ENCODE measurements at places on chromosomes 7 and 10. TPM values are rescaled to one million over a fixed set of nuclear protein-coding genes. Genes with fewer than 3 reads are reported as not detected.
A peak's percentile ranks its signal among the peaks of the same experiment; 100 is the strongest.

DNA sequence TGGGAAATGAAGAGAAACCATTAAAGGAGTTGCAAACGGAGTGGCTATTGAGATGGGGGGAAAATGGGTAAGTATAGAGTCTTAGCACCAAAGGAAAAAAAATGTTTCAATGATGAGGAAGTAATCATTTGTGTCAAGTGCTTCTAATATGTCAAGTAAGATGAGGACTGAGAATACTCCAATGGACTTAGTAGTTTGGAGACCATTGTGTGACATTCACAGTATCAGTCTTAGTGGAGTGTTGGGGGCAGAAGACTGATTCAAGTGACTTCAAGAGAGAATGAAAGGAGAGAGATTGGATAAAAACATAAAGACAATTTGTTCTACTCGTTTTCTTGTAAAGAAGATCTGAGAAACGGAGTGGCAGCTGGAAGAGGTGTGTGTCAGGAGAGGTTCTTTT lies 88.6 kb upstream of the ARID5B start:
- no peak for DNase-seq

DNA sequence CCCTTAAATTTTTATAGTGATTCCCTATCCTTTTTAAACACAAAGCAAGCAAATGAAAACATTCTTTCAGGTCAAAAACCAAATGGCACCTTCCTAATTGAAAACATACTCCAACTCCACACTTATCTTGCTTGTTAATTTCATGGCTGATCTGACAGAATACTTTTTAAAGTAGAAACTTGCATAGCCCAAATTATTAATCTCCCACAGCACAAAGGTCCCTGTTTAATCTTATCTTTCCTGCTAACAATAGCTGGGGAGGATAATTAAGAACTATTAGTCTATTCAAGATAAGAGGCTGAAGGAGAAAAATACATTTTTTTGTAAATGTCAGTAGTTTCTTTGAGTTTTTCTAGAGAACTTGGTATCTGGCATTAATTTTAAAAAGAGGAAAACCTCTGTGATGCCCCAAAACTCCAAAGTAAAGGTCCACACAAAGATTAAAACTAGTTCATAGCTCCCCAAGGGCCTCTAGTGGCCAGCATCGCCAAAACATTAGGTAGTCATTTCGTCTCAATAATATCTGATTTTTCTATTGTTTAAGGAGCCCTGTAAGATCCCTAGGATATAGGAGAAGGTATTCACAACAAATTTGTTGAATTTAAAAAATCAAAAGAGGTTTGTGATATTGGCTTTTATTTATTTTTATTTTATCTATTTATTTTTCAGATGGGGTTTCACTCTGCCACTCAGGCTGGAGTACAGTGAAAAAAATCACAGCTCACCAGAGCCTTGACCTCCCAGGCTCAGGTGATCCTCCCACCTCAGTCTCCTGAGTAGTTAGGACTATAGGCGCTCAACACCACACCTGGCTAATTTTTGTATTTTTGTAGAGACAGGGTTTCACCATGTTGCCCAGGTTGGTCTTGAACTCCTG lies 14.7 kb downstream of the CDNF start:
- peak; percentile 69 for DNase-seq

- DNase-seq = no peak
Measured at GRCh38 chr10:110548002-110548401, 19.5 kb upstream of the SMC3 start.

DNA sequence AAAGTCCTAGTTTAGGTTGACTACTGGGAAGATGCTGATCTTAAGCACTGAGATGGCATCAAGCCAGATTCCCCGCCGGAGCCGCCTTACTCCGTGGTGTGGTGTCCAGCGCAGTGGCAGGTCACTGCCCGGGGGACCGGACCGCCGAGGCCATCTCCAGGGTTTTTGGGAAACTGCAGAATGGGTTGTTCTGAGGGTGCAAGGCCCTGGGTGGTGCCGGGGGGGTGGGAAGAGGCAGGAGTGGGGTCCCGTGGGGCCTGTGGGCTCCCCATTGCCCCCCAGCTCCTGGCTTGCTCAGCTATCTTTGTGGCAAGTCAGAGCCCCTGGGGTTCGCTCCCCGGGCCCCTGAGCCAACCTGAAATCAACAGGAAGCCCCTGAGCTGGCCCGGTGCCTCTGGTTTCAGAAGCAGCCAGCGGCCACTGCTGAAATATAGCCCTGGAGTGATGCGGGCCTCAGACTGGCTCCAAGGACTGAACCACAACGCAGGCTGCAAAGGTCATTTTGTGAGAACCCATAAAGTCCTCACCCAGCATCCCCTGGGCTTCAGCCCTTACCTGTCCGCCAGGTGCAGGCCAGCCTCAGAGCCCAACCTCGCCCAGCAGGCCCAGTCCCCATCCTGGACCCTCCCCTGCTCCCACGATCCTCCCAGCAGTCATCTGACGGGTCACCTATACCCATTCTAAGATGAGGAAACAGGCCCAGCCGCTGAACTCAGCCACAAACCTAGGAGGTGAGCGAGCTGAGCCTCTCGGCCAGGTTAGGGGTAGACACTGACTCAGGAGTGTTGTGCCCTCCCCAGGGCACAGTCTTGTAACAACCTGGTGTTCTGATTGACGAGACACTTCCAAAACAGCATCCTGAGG lies 102.7 kb downstream of the PDGFA start:
- no peak for DNase-seq

NXPH1 gene
- total RNA-seq = not detected

EGR2 gene
- 12.8 TPM for total RNA-seq

POLR2J2 gene
- 63.8 TPM for total RNA-seq

UPK3BL2 gene
- total RNA-seq = 100 TPM

PHTF2 gene
- 26.9 TPM for total RNA-seq

Data from natural killer cell (primary cell).